ENCODE measurements at places on chromosomes 7 and 10.

- DNase-seq = no peak
Observed at GRCh38 chr7:11130012-11130411, 156.3 kb downstream of the PHF14 start.

- peak; percentile 47 for DNase-seq
Observed at GRCh38 chr7:34165927-34166550, 260.7 kb downstream of the BMPER start.

- DNase-seq = no peak
Observed at GRCh38 chr10:29959586-29959985, 99.8 kb downstream of the JCAD start.

GRCh38 chr10:25877296-25877695 is 56.7 kb upstream of the MYO3A start:
- no peak for DNase-seq

DNA sequence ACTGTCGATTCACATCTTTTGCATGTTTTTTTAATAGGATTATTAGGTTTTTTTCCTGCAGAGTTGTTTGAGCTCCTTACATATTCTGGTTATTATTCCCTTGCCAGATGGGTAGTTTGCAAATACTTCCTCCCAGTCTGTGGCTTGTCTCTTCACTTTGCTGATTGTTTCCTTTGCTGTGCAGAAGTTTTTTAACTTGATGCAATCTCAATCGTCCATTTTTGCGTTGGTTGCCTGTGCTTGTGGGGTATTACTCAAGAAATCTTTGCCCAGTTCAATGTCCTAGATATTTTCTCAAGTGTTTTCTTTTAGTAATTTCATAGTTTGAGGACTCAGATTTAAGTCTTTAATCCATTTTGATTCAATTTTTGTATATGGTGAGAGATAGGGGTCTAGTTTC is 95.4 kb downstream of the TBXAS1 start:
- no peak for DNase-seq

DNA sequence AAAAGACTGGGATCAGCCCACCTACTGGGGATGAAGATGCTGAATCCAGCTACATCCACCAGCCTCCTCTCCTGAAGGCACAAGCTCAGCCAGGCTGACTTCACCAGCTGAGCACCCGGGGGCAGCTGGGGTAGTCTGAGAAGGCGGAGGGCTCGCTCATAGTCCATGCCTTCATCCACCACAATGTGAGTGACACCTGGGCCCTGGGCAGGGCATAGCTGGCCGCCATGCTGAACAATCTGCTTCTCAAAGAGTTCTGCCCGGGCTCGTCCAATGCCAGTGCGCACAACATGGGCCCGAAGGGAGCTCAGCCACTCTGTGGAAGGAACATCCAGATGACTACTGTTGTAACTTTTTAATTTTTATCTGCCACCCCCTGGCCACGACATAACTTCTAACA is 2.2 kb downstream of the POLL start:
- DNase-seq = no peak

DNA sequence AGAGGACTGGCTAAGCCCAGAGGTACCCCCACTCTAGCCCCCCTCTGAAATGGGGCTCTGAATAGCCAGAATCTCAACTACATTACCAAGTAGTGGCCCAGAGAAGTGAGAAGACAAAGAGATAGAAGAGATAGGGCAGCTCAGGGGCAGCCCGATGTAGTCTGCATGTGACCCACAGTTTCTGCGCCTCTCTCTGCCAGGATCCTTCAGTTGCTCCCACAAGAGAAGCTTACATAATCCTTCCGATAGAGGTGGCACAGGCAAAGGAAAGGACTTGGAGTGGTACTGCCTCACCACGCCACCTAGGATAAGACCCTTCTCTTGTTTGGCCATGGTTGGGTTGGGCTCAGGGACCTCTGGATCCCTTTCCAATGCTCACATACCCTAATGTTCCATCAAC is 5.4 kb upstream of the PDE1C start:
- no peak for DNase-seq

- no peak for DNase-seq
Observed at GRCh38 chr10:391305-391704, 256.1 kb downstream of the ZMYND11 start.

GRCh38 chr7:36160313-36160712 is 7.3 kb downstream of the EEPD1 start:
- DNase-seq = no peak

GRCh38 chr10:95241533-95241932 is 47.5 kb downstream of the ACSM6 start:
- no peak for DNase-seq

GRCh38 chr7:157905651-157906461 is 569.1 kb downstream of the DNAJB6 start:
- DNase-seq = no peak

DNA sequence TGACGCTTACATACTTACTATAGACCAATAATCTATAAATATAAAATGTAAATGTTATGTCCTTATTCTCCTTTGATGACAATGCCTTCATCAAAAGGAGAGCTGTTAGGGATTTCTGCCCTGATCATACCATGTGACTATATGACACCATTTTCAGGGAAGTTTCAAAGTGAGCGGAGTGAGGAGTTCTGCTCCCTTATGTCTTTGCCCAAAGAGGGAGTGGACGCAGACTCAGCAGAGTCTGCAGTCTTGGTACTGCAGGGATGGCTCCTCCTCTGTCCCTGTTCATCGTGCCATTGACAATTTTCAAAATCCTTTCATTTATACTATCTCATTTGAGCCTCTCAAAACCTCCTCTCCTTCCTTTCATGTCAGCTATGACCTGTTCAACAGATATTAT is 27.9 kb downstream of the HYAL4 start:
- DNase-seq = no peak

DNA sequence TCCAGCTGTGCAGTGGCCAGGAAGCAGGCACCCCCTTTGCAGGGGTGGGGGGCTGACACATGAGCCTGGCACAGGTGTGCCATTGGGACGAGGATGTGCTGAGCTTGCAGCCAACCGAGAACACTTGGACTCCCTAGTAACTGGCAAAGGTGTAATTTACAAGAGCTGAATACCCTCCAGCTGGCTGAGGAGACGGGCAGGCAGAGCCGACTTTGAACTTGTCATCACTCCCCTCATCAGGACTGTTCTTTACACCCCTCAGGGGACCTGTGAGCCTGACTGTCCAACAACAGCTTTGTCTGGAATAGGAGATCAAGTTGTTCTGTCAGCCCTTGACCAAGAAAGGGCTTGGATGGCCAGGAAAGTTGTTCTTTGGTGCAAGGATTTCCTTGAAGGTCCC is 61.2 kb downstream of the CDH23 start:
- DNase-seq = no peak

DNA sequence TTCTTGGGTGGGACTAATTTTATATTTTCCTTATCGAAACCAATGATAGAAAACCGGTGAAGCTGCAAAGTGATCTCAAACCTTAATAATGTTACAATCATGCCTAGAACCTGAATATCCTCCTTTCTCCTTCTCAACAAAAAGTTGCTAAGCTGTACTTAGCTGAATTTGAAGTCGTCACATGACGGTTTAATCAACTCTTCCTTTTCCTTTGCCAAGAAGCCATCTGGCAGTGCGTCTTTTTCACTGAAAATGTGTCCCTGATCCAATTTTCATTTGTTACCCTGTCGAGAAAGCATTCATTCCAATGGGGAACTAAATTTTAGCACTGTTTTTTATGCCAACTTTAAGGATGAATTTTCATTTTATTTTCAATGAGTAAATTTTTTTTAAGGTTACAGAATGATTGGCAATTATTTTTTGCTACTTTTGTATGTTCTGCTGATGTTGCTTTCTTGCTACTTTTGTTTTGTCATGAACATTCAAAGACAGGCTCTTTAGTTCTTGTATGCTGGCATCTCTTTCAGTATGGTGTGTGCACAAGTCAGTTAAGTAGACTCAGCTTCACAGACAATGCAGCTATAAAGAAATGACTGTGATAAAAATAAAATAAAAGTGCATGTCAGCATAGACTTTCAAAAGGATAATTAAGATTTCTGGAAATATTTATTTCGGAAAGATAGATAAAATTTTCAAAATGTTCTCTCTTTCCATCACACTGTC is 980.0 kb downstream of the DNAJB9 start:
- DNase-seq = no peak

GRCh38 chr10:86644152-86644793 is 10.1 kb upstream of the OPN4 start:
- no peak for DNase-seq

DNA sequence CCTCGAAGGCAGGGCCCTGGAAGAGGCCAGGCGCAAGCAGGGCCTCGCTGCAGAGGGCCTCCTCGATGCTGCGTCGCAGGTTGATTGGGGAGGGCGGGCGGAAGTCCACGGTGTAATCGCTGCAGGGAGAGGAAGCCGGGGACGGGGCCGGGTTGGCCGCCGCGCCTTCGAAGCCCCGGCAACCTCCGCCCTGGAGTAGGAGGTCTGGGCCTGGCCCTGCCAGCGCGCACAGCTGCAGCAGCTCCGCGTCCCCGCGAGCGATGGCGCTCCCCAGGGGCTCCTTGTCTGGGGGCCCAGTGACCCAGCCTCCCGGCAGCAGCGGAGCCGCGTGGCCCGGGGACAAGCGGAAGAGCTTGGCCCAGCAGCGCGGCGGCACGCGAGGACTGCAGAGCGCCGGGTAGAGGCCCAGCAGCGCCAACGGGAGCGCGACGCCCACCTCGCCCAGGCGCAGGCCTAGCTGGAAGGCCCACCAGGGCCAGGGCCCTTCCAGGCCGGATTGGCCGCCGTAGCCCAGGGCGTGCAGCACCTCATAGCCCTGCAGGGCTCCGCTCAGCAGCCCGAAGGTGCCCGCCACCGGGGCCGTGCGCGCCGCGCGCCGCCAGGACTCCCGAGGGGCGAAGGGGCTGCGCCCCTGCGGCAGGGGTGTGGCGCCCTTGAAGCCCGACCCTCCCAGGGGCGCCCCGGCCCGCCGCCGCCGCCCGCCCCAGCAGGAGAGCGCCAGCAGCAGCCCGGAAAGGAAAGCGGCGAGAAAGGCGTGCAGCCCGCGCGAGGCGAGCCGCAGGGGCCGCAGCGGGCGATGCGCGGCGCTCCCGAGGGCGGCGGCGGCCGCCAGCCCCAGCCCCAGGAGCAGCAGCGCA is 7.8 kb upstream of the RBM28 start:
- DNase-seq = no peak

DNA sequence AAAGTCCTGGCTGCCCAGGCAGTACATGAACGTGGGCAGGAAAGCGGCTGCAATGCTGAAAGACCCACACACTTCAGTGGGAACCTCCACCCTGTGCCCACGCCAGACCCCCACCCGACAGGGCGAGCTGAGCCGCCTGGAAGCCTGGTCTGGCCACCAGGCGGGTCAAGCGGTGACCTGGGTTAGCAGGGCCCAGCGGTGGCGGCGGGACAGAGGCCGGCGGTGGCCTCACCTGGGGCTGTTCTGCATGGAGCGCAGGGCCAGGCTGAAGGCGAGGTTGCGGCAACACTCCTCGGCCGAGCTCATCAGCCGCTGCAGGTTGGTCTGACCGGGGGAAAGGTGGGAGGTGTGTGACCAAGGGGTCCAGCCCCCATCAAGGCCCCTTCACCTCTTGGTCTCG is 11.6 kb upstream of the MICALL2 start:
- no peak for DNase-seq

GRCh38 chr10:132876993-132877431 is 65.4 kb downstream of the CFAP46 start:
- DNase-seq = no peak

DNA sequence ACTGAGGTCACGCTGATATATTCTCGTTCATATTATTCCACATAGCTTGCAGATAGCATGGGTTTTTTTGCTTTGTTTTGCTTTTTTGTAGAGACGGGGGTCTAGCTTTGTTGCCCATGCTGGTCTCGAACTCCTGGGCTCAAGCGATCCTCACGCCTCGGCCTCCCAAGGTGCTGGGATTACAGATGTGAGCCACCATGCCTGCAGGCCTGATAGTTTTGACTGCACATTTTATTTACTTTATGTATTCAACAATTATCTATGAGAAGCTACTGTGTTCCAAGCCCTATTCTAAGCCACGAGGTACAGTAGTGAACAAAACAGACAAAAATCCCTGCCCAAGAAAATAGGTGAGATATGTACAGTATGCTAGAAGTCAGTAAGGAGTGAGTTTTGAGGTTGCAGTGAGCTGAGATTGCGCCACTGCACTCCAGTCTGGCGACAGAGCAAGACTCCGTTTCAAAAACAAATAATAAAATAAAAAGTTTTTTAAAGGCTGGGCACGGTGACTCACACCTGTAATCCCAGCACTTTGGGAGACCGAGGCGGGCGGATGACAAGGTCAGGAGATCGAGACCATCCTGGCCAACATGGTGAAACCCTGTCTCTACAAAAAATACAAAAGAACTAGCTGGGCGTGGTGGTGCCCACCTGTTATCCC is 1.3 kb upstream of the YWHAG start:
- no peak for DNase-seq
